NCI-H460 (cell line): ENCODE measurements at places on chromosomes 7 and 10.

DNA sequence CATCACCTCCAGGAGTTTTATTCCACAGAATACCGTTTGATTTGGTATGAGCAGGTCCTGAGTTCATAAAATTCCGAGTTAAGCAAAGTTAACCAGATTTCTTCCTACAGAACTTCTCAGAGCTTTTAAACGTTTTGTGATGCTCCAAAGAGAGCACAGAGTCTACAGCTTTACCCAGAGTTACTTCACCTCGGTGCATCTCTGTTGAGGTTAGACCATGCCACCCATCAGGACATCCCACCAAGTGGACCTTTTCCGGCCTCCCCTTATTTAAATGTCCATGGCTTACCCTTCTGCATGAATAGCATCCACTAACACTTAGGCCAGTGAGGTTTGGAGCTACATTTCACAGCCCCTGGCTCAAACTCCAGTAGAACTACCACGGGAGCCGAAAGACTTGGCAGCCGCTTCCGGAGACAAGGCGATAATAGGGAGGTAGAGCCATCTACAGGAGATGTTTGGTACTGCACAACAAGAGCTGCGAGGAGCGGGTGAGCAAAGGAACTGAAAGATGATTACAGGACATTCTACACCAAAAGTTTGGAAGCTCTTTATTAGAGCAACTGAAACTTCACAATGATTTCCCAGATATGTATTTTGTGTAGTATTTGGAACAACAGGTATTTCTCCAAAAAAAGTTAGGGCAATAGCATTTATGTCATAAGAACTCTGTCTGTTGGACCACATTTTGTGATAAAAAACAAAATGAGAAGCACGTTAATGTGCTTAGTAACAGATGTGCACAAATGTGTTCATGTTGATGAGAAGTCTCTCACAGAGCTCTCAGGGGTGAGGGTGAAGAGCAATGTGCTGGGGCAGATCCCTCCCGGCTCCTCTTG is 174.7 kb downstream of the HERPUD2 start:
- peak; percentile 64 for DNase-seq

GRCh38 chr7:116577320-116577871 is 52.6 kb downstream of the CAV1 start:
- no peak for DNase-seq

DNA sequence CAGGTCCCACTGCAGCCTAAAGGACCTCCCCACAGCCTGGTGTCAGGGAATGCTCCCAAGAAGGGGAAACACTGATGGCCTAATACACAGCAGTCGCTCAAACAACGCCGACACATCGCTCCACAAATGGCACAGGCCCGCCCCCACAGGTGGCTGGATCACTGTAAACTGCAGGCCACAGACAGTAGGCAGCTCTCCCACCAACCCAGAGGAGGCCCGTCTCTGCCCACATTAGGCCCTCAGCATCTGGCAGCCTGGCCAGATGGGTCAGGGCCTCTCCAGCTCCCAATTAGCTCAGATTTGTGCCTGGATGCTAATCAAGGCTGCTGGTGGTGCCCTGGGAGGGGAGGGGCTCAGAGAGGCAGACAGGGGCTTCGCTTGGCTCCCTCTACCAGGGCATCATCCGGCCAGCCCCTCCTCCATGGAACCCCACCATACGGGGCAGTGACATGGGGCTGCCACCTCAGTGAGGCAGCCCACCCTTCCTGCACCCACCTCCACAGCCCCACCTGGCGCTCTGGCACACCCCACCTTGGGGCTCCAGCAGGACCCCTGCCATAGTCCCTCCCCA is 42.7 kb downstream of the CAMK2B start:
- DNase-seq: no peak

DNA sequence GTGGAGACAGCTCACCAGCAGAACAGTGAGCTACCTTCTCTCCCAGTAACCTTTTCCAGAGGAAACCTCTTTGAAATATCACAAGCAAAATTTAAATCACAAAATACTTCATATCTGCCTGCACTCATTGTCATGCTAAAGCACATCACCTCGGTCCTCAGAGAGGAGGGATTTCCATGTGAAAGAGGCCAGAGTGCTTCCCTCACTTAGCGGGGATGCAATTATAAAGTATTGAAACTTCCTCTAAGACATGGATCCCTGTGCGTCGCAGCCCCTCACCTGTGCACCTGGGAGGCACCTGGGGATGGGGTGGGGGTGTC is 457.9 kb downstream of the DNAJB6 start:
- no peak for DNase-seq

GRCh38 chr10:5151076-5151475 is 33.9 kb downstream of the AKR1C8 start:
- DNase-seq: no peak

- no peak for DNase-seq
Measured at GRCh38 chr7:23894892-23895569, 185.0 kb downstream of the STK31 start.

DNA sequence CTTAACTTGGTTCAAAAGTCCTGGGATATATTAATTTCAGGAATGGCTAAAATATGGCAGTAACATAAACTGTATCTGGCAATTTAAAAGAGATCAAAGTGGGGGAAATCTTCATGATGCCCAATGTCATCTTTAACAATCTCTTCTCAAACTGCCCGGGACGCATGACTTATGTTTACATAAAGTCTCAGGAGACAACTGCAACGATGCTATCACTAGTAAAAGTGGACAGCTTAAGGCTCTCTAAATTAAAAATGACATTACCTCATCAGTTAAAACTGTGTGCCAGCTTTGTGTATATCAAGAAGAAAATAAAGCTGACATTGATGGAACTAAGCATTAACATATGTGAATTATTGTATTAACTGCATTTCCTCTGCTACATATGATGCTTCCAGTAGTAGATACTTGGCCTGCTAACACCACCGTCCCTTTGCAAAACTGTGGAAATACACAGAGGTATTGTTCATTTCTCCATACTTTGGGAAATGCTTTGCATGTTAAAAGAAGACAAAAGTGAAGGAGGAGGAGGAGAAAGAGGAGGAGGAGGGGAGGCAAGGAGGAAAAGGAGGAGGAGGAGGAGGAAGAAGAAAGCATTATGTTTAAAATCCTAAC is 62.4 kb downstream of the NRP1 start:
- peak; percentile 42 for DNase-seq

- DNase-seq: no peak
Measured at GRCh38 chr7:6026820-6027311, 4.3 kb upstream of the ANKRD61 start.
